ENCODE measurements at places on chromosomes 6 and 20.

DNA sequence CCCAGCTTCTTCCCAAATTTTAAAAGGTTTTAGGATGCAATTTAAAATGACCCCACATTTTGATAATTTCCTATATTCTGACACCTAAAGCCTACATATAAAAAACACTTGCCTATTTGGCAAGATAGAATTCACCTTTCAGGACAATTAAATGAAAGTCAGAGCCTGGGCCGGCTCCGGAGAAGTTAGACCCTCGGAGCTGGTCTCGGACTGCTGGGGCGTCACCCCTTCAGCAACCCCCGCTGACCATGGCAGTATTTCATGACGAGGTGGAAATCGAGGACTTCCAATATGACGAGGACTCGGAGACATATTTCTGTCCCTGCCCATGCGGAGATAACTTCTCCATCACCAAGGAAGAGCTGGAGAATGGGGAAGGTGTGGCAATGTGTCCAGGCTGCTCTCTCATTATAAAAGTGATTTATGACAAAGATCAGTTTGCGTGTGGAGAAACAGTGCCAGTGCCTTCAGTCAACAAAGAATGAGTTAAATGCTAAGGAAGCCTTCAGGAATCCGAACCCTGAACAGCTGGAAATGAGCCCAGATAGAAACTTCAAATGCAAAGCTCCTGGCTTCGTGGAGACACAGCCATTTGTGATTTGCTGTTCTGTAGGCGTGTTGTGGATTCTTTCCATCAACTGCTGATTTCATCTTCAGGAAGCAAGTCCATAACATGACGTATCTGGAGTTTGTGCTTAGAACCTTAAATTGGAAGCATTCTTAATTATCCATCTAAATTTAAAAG lies 16.0 kb downstream of the TCFL5 start:
- no peak for DNase-seq

GRCh38 chr20:24662322-24662721 lies 192.9 kb downstream of the SYNDIG1 start:
- DNase-seq: no peak

- DNase-seq: no peak
Observed at GRCh38 chr6:14754751-14755513, 490.9 kb upstream of the JARID2 start.

GRCh38 chr20:44231713-44232468 lies 15.2 kb upstream of the GDAP1L1 start:
- no peak for DNase-seq

GRCh38 chr20:58011947-58012610 lies 216.4 kb downstream of the ANKRD60 start:
- no peak for DNase-seq

GRCh38 chr20:49747707-49748524 lies 34.2 kb upstream of the B4GALT5 start:
- no peak for DNase-seq
